ENCODE measurements at places on chromosomes 16 and 17.

DNA sequence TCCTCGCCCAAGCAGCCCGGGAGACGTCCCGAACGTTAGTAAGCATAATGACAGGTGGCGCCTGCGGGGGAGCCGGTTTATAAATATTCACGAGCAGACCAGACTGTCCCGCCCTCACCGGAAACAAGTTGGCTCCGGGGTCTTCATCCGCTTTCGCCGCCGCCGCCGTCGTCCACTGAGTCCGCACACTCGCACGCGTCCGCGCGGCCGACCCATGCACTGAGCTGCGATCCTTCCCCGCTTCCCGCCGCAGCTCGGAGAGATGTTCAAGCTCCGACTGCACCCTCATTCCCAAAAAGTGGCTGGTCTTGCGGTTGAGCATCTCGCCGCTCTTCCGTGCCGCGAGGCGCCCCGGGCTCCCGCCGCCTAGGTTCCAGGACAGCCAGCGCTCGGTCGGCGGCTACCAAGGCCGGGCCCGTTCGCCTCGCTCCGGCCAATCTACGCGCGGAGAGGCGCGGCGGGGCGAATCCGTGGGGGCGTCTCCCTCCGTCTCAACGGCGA, 385 bp downstream of the CFAP119 start:
- peak; percentile 22 for DNase-seq

DNA sequence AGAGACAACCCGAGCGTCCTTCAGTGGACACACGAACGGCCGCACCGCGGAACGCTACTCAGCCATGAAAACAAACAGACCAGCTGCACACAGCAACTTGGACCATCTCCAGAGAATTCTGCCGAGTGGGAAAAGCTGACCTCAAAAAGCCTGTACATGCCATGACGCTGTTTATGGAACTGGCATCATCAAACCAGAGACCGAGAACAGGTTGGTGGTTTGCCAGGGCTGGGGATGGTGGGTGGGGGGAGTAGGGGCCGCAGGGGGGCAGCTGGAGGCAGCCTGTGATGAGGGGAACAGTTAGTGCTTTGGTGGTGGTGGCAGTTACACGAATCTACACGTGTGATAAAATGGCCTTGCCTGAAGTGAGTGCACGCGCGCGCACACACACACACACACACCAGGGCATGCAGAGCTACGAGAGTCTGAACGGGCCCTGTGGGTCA, 169.8 kb downstream of the LAT start:
- no peak for DNase-seq

- no peak for DNase-seq
Observed at GRCh38 chr16:349211-349610, 3.3 kb downstream of the AXIN1 start.

DNA sequence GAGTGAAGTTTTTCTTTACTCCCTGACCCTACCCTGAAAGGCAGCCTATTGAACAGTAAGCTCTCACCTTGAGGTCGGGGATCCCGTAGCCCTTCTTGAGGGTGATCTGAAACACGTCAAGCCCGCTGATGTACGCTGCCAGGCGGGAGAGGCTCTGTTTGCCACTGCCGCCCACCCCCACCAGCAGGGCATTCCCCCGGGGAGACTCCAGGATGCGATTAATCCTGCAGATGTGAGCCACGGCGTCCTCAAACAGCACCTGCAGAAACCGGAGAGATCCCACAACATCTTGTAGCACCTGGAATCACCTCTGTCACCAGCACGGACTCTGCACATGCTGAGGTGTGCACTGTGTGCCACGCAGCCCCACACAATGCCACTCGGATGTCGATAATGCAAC, 96.8 kb downstream of the PGS1 start:
- no peak for DNase-seq
